ENCODE measurements at places on chromosomes 3 and 15.

DNA sequence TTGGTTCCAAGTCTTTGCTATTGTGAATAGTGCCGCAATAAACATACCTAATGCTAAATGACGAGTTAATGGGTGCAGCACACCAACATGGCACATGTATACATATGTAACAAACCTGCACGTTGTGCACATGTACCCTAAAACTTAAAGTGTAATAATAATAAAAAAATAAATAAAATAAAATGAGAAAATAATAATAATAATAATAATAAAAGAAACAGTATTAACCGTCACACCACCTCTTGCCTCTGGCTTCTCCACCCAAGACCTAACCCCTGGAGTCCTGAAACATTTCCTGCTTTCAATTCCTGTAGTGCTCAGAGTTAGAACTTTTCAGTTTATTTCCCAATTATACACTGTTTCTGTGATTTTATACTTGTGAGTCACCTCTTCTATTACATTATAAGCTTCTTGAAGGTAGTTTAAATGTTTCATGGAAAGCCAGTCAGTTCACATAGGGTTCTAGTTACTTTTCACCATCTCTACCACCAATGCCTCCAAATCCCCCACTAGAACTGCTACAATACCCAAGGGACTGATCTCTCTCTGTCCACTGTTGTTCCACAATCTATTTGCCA lies 18.4 kb upstream of the GHSR start:
- no peak for DNase-seq

DNA sequence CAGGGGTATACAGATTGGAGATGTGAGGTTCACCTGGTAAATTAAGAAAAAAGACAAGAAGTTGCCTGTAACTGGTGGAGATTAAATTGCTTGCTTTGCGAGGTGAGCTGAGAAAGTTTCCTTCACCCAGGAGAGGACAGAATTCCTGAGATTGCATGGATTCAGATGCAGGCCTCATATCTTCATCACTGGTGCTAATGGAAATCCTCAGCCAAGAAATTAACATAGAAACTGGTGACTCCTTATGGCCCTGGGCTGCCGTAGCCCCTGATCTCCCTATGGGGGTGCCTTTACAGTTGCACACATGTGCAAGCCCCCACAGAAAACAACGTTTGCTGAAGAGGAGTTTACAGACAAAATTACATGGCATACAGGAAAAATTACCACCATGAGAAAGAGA lies 68.0 kb downstream of the EEFSEC start:
- no peak for DNase-seq

DNA sequence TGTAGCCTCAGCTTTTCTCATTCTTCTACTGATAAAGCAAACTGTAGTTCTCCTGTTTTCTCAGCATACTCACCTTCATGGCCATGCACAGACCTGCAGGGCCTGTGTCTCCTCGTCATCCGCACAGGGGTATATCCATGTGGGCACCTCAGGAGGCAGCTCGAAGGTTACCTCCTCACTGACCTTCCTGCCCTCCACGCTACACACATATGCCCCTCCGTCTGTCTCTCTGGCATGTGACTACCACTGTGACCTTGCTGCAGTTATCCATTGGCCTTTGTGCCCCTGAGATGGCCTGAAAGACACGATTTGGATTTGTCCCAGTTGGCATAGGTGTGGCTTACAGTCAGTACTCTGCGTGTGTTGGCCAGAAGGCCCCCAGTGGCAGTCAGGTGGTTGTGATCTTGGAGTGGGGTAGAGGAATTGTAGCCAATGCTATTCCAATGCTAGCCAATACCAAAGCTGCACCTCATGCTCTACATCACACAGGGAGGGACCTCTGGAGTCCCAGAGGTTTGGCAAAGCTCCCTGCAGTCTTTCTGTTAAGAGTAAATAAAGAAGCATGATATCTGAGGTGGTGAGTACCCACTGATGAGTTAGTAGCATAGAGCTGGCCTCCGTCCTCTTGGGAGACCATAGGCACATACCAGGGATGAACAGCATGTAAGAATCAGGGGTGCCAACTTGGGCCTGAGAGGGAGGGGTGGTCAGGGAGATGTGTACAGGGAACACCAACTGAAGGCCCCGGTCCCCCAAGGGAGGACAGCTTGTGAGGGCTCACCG lies 143.4 kb downstream of the EEFSEC start:
- DNase-seq: no peak

- DNase-seq: no peak
Observed at GRCh38 chr3:61595288-61595687, 33.9 kb downstream of the PTPRG start.

DNA sequence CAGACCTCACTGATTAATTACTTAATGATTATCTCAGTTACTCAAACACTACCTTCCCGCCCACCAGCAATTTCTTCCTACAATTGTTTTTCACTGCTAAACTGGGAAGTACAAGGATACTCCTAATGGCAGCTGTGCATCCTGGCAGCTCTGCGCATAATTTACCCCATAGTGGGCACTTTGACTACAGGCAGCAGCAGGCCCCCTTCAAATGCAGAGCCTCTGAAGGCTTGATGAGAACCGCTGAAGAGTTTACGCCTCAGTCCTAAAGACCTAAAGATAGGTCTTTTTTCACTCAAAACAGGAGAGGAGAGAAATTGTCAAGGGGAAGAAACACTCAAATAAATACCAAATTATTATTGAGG lies 10.7 kb downstream of the CCDC32 start:
- DNase-seq: no peak

DNA sequence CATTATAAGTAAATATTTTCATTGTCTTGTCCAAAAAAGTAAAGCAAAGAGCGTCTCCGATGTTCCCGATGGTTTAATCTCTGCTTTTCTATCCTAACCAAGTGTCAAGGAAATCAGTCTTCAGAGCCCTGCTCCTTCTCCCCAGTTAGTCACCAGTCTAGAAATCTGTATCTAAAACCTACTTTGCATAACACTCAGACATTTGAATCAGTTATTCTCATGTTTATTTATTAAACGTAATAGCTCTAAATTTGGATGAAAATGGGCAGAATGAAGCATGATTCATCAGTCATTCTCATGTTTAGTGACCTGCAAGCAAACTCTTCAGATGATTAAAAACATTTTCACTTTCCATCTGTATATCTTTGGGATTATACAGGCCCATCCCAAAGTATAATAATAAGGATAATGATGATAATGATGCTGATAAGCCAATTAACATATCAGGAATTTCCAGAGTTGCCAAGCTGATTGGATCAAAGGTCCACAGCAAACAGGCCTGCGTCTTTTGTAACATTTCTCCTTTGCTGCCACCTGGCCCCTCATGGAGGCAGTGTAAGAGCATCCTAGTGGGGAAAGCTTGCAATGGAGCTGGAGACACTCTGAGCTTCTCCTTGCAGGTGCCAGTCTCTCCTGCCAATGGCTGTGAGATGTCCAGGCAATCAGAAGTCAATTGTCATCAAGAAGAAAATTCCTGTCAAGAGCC lies 273.9 kb downstream of the IGSF11 start:
- no peak for DNase-seq

DNA sequence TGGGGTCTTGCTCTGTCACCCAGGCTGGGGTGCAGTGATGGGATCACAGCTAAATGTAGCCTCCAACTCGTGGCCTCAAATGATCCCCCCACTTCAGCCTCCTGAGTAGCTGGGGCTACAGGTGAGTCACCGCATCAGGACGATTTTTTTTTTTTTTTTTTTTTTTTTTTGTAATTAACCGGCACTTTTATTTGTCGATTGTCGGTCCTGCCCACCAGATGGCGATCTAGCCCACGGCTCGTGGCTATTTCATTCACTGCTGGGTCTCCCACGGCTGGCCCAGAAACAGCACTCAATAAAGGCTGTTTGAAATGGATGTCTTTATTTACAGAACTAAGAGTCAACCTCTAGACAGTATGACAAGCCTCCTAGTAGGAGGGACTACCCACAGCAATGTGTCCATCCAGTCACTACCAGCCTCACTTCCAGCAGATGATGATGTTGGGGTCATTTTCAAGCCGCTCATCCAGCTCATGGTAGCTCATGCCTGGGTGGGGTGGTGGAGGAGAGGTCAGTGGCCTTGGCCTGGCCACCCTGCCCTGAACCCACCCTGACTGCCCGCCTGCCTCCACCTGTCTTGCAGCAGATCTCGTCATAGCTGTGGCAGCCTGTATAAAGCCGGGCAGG lies 1.8 kb upstream of the ZMYND10 start:
- no peak for DNase-seq

- no peak for DNase-seq
Observed at GRCh38 chr3:9503283-9503682, 50.3 kb downstream of the LHFPL4 start.

GRCh38 chr3:177411201-177411600 lies 213.9 kb upstream of the TBL1XR1 start:
- no peak for DNase-seq

DNA sequence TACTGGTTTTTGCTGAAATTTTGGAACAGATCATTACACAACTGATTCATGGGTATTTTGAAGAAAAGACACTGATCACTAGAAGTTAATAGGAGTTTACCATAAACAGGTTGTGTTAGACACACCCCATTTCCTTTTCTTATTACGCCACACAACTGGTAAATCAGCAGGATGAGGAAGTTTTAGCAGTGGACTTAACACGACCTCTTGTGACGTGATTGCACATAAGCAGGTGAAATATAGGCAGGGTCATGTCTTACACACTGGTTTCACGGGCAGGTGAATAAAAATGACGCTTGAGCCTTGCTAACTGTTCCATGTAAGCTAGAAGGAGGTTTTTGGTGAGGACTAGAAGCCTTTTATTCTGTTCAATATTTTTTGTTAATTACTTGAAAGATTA lies 27.1 kb upstream of the TPRG1 start:
- no peak for DNase-seq

- no peak for DNase-seq
Observed at GRCh38 chr3:109363634-109364033, 26.3 kb upstream of the DPPA4 start.

- no peak for DNase-seq
Observed at GRCh38 chr15:77709135-77709886, 76.6 kb upstream of the LINGO1 start.
